Fibroblast of lung (primary cell): ENCODE measurements at places on chromosomes 1 and 21.

GRCh38 chr1:69752831-69753230 lies 185.1 kb downstream of the LRRC7 start:
- no peak for DNase-seq

GRCh38 chr1:202084791-202085681 lies 37.7 kb upstream of the GPR37L1 start:
- no peak for DNase-seq

GRCh38 chr1:7646164-7646563 lies 124.9 kb upstream of the VAMP3 start:
- DNase-seq, result no peak

GRCh38 chr1:47984175-47984789 lies 12.9 kb downstream of the TRABD2B start:
- no peak for DNase-seq

DNA sequence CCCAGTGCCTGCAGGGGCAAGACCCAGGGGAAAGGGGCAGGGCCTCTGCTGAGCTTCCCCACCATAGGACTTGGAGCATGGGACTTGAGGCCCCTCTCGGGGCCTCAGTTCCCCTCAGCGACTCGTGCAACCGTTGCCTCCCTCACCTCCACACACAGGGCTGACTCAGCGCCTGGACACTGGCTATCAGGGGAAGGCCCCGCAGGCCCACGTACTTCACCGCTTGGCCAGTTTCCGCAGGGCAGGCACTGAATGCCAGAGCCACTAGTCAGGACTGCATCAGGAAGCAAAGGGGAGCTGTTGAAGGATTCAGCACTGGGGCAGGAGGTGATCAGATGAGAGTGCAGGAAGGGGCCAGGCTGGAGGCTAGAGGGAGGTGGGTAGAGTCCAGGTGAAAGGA lies 15.5 kb upstream of the FAM131C start:
- peak; percentile 51 for DNase-seq

DNA sequence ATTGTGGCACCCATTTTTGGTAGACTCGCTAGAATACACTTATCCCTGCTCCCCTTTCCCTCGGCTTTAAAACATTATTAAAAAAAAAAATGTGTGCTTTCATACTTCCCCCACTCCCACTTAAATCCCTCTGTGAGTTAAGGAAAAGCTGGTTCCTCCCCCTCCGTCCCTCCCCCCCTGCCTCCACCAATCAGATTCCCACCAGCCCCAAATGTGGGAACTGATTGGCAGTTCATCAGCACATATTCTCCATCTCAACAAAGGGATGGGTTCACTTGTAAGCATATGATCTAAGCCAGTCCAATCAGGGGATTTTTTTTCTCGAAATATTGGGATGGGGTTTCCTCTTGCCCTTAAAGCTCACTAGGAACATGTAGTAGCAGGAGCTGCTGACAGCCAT lies 10.8 kb upstream of the FYB2 start:
- DNase-seq, result no peak

GRCh38 chr1:83670909-83671565 lies 327.9 kb downstream of the TTLL7 start:
- no peak for DNase-seq

DNA sequence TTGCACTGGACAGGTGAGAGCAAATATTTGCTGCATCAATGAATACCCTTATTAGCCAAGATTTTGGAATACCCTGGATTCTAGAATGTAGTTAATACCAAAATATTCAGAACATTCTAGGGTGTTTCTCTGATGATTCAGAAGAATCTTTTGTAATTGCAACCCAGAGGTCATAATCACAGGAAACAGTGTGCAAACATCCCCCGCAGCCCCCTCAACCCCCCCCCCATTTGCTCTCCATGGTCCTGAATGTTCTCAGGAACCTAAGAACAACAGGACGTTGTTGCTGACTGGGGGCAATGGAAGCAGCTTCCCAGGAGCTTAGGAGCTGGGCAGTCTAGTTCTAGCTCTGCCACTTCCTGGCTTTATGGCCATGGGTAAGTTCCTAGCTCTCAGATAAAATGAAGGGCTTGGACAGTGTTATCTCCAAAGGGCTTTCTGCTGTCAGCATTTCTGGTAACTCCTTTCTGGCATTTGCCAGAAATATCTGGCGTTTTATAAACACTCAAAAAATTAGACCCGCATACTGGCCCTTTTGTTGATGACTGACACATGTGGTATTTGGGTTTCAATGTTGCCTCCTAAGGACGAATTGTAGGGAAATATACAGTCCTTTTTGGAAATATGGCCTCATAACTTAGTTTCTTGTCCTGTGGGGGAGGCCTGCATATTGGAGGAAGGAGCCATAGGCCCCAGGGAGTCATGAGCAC lies 178.6 kb downstream of the RRAGC start:
- peak; percentile 13 for DNase-seq

- DNase-seq, result no peak
Observed at GRCh38 chr1:185652348-185652747, 81.8 kb upstream of the HMCN1 start.

- no peak for DNase-seq
Observed at GRCh38 chr1:158496374-158496773, 24.4 kb downstream of the OR10R2 start.

- peak; percentile 60 for DNase-seq
Observed at GRCh38 chr1:201676197-201676596, 137.3 kb downstream of the NAV1 start.

DNA sequence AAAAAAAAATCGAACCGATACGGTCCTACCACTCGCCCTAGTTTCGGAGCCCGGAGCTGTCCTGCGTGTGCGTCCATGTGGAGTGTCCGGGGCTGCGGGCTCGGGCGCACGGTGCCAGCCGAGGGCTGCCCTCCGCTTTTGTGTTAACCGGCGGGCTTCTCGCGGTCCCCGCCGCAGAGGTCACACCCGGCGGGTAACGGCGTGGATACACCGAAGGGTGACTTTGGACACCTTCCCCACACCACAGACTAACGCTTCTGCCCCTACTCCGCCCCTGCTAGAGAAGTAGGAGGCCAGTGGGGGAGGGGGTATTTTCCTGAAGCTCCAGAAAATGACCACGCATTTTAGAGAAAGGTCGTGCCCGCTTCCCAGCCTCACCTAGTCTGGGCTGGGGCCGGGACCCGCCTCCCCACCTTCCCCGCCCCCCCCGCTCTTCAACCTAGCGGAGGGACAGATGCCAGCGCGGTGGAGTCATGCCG lies 609 bp upstream of the ATF3 start:
- no peak for DNase-seq

GRCh38 chr1:222377428-222378088 lies 170.3 kb downstream of the HHIPL2 start:
- no peak for DNase-seq

GRCh38 chr21:35652196-35652595 lies 408.1 kb downstream of the SETD4 start:
- DNase-seq, result no peak

DNA sequence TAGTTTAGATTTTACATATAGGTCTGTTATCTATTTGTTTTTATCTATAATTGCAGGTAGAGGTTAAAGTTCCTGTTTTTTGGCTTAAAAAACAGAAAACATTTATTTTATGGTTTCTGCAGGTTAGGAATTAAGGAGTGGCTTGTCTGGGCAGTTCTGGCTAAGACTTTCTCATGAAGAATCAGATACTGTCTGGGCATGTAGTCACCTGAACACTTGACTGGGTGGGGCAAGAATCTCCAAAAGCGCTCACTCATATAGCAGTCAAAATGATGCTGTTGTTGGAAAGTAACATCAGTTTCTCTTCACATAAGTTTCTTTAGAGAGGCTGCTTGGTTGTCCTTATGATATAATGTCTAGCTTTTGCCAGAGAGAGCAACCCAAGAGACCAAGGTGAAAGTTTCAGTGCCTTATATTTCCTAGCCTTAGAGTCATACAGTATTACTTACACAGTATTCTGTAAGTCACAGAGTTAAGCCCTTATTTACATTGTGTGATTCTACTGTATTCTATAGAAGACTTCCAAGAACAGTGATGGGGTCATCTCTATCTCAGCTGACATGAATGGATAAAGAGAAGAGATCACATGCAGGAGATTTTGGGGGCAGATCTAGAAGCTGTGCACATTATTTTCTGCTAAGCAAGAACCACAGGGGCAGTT lies 125.4 kb upstream of the GPR52 start:
- no peak for DNase-seq

DNA sequence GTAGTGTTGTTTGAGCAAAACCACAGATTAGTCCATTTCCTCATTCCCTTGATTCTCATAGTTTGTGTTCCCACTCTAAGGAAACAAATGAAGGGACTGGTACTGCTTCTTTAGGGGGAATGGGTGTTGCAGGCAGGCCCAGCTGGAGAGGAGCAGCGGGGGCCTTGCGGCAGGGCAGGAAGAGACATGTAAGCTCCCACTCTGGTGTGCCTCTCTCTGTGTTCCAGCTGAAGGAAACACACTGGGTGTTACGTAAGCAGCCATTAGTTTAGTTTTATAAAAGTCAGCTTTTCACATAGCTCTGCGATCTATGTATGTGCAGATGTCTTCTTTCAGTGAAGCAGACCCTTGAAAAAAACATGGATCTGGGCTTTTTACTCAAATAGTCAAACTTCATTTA lies 99.5 kb downstream of the CACHD1 start:
- DNase-seq, result peak; percentile 38

DNA sequence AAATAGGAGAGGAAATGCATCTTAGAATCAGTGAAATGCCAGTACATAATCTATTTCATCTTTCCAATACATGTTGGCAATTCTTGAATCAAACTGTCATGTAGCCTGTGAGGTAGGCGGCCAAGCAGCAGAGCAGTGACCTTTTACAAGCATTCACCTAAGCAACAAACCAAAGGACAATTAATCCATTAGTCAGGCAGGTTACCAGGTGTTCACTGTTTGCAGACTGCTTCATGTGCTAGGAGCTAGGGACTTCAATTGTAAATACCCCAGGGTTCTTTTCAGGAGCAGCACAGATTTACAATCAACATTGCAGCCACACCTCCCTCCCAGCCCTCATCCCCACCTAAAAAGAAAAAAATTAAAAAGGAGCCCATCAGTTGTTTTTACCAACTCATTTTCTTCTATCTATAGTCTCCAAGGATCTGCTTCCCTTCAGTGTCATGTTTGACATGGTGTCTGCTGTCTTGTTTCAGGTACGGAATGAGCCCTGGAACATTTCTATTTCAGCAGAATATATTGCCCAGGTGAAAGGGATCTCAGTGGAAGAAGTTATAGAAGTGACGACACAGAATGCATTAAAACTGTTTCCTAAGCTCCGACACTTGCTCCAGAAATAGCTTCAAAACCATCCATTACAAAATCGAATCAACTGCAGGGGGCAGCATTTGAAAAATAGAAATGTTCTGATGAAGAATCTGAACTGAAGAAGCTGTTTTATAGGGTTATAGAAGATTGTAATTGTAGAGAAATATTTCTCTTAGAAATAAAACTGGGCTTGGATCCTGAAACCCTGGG lies 23.0 kb downstream of the TATDN3 start:
- peak; percentile 25 for DNase-seq

DNA sequence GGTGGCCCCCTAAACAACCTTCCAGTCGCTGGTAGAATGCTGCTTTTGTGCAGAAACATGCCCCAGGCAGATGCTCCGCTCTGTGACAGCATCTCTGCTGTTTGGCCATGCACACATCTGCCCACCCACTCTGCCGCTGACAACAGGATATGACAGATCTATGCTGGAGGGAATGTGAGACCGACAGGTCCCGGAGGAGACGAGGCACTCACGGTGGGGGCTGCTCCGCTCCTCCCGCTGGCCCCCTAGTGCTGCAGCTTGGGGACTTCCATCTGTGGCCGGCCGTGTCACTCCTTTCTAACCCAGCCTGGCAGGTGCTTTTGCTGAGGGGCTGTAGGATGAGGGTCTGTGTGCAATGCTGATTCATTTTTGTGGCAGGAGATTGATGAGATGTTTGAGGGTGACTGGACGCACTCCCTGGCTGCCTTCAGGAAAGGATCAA lies 49.1 kb upstream of the DMRTB1 start:
- DNase-seq, result no peak

- no peak for DNase-seq
Observed at GRCh38 chr1:113253187-113253586, 137.1 kb upstream of the MAGI3 start.

DNA sequence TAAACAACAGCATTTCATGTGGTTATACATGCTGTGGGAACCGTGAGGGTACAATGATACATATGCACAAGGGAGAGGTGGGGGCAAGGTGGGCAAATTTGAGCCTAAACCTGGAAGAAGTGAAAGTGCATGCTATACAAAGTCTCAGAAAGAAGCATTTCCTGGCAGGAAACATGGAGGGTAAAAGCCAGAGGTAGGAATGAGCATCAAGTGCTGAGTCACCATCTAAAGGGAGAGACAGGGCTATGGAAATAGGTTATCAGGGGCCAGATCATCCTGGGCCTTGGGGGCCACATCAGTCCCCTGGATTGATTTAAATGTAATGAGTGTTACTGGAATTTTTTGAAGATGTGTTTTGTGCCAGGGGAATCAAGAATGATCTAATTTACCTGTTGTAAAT lies 60.1 kb upstream of the DAB1 start:
- DNase-seq, result no peak

DNA sequence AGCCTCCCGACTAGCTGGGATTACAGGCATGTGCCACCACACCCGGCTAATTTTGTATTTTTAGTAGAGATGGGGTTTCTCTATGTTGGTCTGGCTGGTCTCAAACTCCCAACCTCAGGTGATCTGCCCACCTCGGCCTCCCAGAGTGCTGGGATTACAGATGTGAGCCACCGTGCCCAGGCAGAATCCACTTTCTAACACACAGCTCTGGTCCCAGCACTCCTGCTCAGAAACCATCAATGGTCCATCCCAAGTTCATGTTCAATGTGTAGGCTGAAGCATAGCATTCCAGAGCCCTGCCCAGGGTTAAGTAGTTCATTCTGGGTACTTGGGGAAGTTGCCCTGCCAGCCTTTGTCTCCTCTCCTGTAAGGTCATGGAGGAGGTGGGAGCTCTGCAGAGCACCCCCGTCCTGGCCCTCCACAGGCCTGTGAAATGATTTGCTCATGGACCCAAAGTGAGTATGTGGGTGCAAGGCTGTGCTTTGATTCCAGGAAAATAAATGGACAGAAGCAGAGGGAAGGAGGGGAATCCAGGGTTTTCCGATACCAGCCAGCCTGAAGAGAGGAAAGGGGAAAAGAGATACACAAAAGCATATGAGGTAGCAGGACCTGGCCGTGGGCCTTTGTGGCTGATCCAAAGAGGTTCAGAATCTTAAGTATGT lies 55.2 kb downstream of the NENF start:
- DNase-seq, result no peak

DNA sequence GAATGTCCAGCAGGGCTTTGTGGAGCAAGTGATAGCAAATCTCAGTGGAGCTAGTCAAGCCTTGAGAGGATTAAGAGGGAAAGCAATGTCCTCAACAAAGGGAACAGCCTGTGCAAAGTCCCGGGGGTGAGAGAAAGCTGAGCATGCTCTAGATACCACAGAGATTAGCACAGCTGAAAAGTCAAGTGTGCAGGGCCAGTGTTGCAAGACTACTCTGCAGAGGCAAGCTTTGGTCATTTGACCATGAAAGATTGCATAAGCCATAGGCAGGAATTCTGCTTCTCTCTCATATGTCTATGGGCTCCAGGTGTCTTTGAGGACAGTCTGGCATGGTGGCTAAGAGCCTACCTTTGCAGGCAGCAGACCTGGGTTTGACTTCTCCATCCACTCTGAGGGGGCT lies 181.0 kb upstream of the JUN start:
- DNase-seq, result no peak

GRCh38 chr1:39488012-39488545 lies 3.4 kb upstream of the BMP8A start:
- DNase-seq, result no peak
